ENCODE measurements at places on chromosomes 2 and 18.

DNA sequence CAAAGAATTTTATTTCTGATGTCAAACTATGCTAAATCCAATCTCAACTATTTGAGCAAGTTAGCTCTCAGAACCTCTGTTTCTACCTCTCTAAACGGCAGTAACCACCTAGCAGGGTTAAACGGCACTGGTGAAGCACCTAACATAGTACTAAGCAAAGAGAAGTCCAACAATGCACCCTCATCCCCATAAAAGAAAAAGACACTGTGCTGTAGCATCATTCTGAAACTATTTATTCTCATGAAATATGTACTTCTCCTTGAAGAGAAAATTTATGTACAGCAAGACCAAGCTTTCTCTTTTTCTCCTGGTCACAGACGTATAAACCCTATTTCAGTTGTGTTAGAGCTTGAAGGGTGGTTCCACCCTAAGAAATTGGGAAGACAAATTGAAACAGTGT, 4.8 kb downstream of the MEX3C start:
- DNase-seq, result no peak

- no peak for DNase-seq
Measured at GRCh38 chr2:118530976-118531375, 316.5 kb downstream of the EN1 start.

- DNase-seq, result no peak
Measured at GRCh38 chr2:198220763-198221610, 416.6 kb downstream of the PLCL1 start.

DNA sequence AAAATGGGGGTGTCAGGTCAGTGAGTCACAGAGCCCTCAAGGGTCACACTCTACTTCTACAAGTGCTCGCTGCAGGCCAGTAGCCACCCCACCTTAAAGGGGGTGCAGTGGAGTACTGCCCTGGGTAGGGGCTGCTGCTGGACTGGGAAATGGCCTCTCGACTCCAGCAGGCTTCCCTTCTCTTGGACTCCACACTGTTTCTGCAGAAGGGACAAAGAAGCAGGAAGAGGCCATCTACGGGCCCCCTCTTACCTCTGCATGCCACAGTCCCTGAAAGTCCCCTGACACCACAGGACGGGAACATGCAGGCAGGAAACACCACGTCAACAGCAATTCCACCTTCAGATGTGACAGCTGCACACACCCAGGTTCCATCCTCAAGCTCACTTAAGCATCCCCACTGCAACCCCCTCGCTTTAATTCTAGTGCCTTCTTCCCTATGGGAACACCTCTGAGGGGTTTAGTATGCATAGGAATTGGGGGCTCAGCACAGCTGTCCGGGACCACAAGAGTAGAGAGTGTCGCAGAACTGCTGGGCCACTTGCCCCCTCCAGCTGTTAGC, 22.3 kb downstream of the SNED1 start:
- no peak for DNase-seq

DNA sequence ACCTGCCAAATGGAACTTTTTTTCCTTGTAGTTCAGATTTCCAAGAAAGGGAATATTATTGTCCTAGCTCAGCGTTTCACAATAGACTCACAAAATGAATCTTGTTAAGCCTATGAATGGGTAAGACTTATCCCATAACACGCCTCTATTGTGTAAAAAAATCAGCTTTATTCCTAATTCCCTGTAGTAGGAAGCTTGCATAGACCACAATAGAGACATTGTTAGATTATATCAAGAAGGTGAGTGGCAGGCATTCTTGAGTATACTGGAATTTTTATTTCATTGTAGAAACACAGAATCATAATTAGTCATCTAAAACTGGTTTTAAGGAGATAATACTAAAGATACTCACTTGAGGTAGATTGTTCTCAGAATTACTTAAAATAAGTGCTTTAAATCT, 46.5 kb upstream of the SLC30A6 start:
- DNase-seq, result no peak

DNA sequence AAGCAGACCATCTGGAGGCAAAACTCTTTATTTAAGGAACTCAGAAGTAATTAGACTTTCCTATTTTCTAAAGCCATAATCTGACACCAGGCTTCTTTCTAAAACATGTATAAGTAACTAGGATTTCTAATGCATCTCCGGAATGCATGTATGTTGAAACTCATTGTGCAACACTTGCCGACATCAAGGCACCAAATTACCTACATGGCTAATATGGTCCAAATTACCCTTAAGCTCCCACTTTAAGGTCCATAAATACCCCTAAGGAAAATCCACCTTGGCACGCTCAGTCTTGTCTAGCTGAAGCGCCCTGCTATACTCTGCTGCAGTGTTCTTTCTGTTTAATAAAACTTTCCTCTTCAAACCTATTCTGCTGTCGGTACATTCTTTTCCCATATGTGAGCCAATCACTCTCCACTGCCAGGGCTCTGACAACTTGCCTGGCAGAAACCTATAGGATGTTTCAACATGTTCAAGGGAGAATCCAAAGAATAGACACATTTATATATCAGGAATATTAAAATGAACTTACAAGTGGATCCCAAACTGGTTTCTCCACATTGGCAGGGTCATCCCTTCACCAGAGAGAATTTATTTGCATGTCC, 171.9 kb downstream of the GALNT1 start:
- no peak for DNase-seq

DNA sequence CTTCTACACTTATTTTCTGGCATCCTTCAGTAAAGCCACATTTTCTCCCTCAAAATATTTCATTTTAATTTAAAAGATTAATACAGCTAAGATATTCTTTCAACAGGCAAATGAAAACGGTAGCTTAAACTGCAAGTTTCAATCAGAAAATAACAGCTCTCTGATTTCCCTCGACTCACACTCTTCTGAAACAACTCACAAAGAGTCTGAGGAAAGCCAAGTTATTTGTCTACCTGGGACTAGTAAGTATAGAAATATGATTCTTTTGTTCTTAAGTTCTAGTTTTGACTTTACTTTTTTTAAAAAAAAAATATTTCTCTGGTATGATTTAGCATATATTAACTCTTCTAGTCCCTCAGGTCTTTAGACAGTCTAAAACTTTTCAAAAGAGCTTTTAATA, 27.2 kb downstream of the CEP192 start:
- DNase-seq, result no peak

- DNase-seq, result no peak
Measured at GRCh38 chr2:237137626-237138323, 52.1 kb downstream of the COPS8 start.

DNA sequence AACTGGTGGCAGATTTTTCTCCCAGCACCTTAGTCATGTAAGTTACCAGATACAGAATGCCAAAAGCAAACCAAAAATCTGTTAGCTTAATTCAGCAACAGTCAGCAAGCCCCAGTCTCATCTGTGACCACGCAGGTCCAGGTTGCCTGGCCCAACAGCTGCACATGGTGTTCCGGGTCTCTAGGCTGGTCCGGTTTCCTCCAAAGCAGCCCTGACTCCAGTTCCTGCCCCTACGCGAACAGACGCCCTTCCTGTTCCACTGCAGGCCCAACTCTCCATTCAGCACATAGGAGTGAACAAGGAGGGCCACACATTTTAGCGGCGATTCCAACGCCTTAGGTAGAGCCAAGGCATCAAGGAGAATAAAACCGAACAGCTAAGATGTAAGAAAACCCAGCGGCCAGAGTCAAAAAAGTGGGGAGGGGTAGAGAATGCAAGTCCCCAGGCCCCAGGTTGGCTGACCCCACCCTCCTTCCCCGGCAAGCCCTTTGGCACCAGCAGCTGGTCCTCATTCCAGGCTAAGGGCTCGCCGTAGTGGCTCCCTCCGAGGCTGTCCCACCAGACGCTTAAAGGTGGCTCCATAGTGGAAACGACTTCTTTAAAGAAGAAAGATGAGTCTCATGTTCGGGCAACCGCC, 1.5 kb downstream of the STK25 start:
- DNase-seq, result no peak

- DNase-seq, result no peak
Measured at GRCh38 chr2:58202404-58202803, 38.7 kb downstream of the FANCL start.

GRCh38 chr2:204250692-204251091, 294.6 kb upstream of the PARD3B start:
- no peak for DNase-seq

DNA sequence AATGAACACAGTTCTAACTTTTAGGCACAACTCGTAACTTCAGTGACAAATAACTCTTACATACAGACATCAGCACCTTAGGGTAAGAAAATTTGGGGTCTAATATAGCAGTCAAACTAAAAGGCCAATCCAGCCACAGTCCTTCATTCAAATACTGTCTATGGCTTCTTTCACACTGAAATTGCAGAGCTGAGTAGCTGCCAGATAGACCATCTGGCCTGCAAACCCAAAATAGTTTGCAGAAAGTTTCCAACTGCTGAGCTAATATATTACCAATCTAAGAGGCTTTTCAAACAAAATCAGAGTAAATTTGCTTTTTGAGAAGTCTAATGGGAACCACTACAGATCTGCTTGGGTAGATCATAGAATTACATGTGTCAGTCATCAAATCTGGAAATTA, 183.4 kb downstream of the GALR1 start:
- no peak for DNase-seq

GRCh38 chr2:200331061-200331400, 24.5 kb downstream of the SPATS2L start:
- DNase-seq, result no peak

- no peak for DNase-seq
Measured at GRCh38 chr2:64807417-64807816, 153.7 kb upstream of the SERTAD2 start.

DNA sequence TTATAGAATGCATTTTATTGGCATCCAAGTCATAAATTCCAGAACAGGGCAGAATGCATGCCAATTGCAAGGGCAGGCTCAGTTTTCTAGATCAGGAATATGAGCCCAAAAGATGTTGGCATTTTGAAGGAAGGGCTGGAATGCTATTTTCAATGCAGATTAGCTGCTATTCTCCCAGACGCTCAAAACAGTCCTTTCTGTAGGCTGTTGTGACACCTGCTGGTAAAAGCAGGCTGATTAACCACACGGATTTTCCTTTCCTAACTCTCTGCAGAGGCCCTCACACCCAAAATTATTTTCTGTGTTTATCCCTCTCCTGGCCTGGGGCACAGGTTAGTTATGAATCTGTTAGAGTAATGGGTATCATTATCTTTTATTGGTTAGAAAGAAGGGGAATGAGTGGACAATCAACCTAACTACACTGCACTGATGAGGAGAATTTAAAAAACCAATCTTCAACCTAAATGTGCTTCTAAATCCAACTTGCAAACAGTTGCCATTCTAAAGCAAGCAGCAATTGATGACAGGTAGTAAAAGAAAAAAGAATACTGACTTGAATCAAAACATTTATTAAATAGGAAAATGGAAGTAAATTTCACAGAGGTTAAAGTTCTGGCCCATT, 94.0 kb downstream of the PLA2R1 start:
- peak; percentile 53 for DNase-seq

- DNase-seq, result no peak
Measured at GRCh38 chr2:159098361-159098760, 129.9 kb downstream of the TANC1 start.

DNA sequence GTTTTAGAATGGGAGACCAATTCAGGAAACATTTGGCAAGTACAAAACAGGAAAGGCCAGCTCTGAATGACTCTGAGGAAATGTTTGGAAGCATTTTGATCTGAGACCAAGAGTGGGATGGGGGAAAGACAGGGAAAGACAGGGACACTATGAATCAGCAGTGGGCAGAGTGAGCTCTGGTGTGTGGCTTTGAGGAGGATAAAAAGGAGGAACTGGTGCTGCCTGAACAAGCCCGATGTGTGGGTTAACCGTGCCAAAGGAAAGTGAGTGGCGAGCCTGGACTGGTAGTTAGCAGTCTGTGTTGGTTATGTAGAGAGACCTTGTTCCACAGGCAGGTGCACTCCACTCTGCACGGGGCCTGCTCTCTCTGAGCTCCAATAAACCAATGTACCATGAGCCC, 5.3 kb downstream of the MFSD6 start:
- no peak for DNase-seq

DNA sequence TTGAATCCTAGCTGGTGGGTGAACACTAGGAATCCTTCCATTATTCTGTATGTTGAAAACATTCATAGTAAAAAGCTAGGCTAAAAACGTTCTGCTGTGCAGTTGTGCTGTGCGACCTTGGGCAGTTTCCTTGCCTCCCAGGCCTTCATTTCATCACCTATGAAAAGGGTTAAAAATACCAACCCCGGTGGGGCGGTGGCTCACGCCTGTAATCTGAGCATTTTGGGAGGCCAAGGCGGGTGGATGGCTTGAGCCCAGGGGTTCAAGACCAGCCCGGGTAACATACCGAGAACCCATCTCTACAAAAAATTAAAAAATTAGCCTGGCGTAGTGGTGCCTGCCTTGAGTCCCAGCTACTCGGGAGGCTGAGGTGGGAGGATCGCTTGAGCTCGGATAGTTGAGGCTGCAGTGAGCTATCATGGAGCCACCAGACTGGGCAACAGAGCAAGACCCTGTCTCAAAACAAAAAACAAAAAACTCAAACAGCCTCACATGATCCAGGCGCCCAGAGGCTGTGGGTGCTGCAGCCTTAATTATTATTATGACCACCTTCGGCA, 2.9 kb upstream of the RRM2 start:
- DNase-seq, result no peak

GRCh38 chr2:203887677-203888076, 20.1 kb downstream of the CTLA4 start:
- no peak for DNase-seq

DNA sequence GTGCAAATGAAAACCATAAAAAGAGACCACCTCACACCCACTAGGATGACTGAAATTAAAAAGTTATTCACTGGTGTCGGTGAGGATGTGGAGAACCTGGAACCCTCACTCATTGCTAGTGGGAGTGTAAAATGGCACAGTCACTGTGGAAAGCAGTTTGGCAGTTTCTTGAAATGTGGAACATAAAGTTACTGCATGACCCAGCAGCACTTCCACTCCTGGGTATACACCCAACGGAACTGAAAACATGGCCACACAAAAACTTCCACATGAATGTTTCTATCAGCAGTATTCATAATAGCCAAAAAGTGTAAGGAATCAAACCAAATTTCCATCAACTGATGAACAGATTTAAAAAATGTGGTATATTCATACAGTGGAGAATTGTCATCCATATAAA, 65.1 kb upstream of the SLC66A3 start:
- no peak for DNase-seq

GRCh38 chr2:74259733-74260132, 61.3 kb downstream of the MTHFD2 start:
- no peak for DNase-seq

- no peak for DNase-seq
Measured at GRCh38 chr2:182412858-182413257, 14.0 kb downstream of the PDE1A start.

DNA sequence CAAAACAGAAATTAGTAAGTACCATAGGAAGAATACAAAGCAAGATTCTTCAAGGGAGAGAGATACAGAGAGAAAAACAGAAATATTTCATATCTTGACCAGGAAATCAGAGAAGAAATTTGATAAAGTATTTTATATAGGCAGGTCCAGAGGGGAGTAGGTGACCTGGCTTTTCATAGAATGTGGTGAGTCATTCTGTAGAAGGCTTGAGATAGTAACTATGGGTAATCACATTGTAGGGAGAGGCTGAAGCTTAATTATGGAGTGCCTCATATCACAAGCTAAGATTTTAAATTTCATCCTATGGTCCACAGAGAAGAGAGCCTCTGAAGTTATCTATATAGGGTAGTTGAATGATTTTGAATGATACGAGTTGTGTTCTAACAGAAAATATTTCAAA, 195.0 kb upstream of the CYRIA start:
- DNase-seq, result no peak
